ENCODE measurements at places on chromosomes 12 and 14.

- no peak for DNase-seq
These were observed 239.8 kb upstream of the FAR2 start for GRCh38 chr12:28909291-28909690.

GRCh38 chr12:125314051-125314755, 249.0 kb downstream of the AACS start:
- no peak for DNase-seq

- no peak for DNase-seq
These were observed 1.1 kb downstream of the CYP46A1 start for GRCh38 chr14:99685151-99685591.

DNA sequence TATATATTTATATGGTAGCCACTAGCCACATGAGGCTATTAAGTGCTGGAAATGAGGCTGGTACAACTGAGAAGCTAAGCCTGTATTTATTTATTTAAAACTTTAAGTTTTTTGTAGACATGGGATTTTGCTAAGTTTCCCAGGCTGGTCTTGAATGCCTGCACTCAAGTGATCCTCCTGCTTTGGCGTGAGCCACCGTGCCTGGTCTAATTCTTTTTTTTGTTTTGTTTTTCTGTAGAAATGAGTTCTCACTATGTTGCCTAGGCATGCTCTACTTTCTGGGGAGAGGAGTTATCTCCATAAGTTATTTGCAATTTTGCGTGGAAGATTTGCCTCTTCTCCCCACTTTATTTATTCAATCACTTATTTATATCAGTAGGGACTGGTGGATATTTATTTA, 4.8 kb upstream of the SNRNP35 start:
- DNase-seq = no peak

DNA sequence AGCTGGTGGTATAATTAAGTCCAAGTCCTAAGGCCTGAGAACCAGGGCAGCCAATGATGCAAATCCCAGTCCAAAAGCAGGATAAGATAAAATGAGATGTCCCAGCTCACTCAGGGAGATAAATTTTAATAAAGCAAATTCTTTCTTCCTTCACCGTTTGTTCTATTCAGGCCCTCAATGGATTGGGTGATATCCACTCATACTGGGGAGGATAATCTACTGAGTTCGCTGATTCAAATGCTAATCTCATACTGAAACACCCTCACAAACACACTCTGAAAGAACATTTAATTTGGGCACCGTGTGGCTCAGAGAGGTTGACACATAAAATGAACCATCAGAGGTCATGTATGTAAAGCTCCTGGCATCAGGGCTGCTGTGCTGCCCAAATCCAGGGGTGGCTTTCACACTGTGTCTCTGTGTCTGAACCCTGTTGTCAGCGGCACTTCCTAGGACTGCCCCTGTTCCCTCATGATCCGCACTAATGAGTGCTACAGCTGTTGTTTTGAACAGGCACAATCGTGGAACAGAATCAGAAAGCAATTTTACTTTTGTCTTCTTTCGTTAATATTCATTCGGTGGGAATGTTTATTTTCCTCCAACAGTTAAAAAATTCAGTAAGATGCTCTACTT, 428.5 kb upstream of the FBXO33 start:
- DNase-seq = no peak

- no peak for DNase-seq
These were observed 832.9 kb downstream of the C12orf50 start for GRCh38 chr12:87196321-87196720.

GRCh38 chr12:7460375-7461259, 16.7 kb upstream of the CD163L1 start:
- DNase-seq = peak; percentile 35

- DNase-seq = no peak
These were observed 2.3 kb downstream of the ETV6 start for GRCh38 chr12:11651785-11652184.

DNA sequence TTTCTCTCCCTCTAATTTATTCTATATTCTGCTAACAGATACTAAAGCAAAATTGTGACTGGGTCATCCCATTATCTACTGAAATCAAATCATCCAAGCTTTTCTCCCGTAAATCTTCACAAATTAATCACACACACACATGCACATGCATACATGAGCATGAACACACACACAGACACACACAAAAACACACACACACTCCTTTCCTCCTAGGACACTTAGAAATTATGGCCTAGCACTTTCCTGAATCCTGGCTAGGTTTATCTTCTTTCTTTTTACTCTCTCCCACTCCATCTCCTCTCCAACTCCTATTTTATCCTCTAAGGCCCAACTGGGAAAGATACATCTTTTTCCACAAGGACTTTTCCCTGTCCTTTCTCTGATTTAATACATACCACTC, 255.6 kb upstream of the G2E3 start:
- no peak for DNase-seq

GRCh38 chr12:131229426-131230339, 276.0 kb downstream of the ADGRD1 start:
- DNase-seq = no peak

DNA sequence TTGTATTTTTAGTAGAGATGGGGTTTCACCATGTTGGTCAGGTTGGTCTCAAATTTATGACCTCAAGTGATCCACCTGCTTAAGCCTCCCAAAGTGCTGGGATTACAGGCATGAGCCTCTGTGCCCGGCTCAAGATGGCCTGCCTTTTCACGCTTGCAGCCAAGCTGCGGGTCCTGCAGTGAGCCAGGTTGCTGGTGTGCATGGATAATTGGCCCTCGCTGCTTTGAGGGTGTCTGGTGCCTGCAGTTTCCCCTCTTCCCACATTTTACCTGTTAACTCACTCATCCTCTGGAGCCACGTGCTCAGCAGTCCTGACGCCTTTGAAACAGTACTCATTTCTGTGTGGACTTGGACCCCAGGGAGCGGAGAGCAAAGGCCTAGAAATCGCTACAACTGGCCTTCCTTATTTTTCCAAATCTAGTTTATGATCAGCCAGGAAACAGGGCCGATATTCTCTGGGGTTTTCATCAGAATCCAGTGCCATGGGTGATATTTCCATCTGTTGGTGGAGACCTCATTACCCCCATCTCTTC, 42.2 kb downstream of the TPCN1 start:
- no peak for DNase-seq

DNA sequence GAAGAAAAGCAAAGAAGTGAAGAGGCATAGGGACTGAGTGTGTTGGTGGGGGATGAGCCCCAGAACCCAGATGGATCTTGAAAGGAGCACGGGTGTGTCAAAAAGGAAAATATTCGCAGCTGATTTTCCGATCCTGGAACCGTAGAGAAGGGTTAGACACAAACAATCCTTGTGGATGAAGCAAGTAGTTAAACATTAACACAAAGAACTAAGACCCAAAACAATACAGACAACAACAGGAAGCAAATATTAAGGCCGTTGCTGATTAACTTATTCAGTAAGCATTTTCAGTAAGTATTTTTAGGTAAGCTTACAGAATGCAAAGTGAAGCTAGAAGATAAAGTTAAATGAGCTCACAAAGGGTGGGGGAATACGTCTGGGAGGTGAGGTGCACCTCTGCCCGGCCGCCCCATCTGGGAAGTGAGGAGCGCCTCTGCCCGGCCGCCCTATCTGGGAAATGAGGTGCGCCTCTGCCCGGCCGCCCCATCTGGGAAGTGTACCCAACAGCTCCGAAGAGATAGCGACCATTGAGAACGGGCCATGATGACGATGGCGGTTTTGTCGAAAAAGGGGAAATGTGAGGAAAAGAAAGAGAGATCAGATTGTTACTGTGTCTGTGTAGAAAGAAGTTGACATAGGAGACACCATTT, 62.8 kb upstream of the PRB2 start:
- no peak for DNase-seq

DNA sequence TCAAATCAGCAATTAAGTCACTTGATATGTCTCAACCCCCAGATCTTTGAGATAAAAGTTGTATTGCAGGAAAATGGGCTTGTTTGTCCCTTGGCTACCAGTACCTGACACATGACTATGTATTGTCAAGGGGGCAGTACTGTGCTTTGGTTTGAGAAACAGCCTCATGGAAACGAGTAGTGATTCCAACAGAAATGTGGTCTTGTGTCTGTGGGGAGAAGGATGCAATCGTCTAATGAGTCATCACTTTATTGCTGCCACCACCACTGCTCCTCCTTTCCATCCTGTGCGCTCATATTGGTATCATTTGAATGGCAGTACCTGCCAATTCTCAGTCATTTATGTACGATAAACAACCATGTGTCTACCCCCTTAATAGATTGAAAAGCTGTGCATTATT, 72.8 kb upstream of the ARHGAP5 start:
- DNase-seq = no peak

DNA sequence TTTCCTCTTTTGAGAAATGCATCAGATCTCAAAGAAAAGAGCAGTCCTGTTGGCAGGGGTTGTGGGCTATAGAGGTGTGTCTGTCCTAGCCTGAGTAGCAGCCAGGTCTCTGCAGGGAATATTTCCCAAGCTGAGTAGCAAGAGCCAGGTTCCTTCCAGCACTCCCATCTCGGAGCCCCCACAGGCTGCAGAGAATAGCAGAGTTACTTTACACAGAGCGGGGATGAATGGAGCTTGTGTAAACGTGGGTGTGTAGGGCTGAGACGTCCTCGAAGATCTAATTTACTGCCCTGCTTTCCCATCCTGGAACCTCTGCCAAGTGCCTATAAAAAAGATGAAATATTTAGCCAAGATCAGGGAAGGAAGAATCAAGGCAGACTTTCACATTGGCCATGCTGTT, 156.6 kb downstream of the TSPAN9 start:
- DNase-seq = no peak

GRCh38 chr12:56695327-56696101, 7.4 kb upstream of the PTGES3 start:
- DNase-seq = no peak
